ENCODE measurements at places on chromosomes 4 and X.

GRCh38 chr4:110071466-110071865 lies 126.9 kb downstream of the ELOVL6 start:
- no peak for DNase-seq

DNA sequence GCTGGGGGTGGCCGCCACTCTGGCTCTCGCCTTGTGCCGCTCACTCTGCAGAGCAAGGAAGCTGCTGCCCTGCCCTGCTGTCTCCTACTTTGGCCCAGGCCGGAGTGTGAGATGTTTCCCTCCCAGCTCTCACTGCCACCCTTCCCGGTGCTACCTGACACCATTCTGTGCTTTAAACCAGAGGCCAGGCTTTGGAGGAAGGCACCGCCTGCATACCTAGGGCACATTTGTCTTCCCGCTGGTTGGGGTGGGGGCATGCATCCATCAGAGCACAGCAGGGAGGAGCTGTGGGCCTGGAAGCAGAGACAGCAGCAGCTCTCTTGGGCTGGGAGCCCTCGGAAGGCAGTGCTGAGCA lies 96.9 kb upstream of the PSAPL1 start:
- no peak for DNase-seq

DNA sequence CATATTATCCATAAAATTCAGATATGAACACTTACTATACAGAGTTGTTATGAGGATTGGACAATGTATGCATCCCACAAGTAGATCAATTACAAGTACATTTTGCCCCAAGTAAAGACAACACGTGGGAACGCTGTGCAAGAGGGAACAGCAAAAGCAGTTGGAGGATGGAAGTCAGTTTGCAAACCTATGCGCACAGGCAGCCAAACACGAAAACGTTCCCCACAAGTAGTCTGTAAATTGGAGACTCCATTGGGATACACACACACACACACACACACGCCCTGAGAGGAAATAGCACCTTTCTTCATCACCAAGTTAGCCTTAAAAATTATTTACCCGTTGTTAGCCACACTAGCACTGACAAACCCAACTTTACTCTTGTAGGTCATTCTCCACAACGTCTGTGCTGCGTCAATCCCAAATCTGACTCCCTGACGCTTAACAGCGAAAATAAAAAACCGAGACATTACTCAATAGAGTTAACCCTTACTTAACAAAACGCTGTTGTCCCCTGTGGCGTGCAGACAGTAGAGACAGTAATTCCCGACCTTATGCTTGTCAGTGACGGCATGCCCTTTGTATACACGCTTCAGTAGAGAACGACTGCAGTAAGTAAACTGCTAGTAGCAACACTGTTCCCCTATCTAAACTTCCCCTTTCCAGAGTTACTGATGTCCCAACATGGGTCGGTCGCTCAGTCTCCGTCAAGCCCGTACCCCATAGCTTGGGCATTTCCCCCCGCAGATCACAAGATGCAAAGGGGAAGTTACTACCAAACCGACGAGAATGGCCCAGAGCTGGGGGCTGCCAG lies 730 bp downstream of the MANBA start:
- peak; percentile 51 for DNase-seq

DNA sequence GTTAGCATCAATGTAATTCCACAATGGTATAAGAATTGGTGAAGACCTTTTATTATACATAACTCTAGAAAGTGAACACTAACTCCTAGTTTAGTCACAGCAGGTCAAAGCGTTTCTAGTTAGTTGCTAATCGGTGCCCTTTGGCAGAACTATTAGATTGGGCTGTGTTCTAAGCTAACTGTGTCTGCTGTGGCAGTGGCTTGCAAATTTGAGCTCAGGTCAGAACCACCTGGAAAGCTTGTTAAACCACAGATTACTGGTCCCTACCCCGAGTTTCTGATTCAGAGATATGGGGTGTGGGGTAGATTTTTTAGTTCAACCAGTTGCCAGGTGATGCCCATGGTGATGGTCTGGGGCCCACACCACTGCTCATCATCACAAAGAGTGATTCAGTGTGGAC lies 332.1 kb downstream of the UNC5C start:
- DNase-seq, result no peak

DNA sequence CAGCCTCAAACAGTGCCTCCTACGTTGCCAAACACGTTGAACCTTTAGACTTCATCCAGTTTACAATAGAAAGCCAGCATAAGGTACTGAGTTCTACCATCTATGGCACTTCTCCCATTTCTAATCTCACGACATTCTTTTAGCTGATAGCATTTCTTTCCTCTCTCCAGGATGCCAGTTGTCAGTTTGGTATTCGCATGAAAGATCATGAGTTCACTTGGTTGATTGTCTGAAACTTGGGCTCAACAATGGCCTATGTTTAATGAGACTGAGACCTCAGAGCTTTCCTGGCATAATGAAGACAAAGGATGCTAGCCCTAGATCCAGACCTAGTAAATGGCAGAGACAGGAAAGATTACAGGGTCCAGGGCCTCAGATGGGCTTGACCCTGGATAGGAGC lies 69.2 kb upstream of the SPRY1 start:
- DNase-seq, result no peak

- DNase-seq, result no peak
Observed at GRCh38 chr4:34373456-34373855, 1870.9 kb downstream of the ARAP2 start.

DNA sequence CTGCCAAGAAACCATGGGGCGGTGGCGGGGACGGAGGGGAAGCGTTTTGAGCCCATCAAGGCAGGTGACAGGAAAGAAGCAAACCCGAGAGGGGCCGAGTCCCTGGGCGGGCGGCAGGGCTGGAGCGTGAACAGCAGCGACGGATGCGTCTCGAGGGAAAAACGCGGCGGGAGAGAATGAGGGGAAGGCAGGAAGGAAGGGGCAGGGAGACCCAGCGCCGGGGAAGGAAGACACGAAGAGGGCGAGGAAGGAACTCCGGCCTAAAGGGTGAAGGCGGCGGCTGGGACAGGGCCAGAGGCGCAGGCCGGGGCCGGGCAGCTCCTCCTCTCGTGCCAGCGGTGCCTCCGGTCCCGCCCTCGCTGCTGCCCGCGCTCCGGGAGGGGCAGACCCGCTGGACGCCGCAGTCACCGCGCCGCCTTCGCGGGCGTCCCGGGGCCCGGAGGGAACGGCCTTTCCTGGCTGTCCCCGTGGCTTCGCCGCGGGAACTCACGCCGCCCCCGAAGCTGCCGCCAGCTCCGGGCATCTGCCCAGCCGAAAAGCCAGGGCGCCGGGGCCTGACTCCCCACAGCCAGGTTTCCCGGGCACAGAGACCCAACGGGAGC lies 751 bp upstream of the RGS12 start:
- DNase-seq, result peak; percentile 13

All from CD4-positive, alpha-beta T cell treated with Interleukin-1 beta for 1 hour (primary cell).